ENCODE measurements at places on chromosomes 12 and 14.

GRCh38 chr12:75837700-75838099, 193.9 kb downstream of the PHLDA1 start:
- no peak for DNase-seq

DNA sequence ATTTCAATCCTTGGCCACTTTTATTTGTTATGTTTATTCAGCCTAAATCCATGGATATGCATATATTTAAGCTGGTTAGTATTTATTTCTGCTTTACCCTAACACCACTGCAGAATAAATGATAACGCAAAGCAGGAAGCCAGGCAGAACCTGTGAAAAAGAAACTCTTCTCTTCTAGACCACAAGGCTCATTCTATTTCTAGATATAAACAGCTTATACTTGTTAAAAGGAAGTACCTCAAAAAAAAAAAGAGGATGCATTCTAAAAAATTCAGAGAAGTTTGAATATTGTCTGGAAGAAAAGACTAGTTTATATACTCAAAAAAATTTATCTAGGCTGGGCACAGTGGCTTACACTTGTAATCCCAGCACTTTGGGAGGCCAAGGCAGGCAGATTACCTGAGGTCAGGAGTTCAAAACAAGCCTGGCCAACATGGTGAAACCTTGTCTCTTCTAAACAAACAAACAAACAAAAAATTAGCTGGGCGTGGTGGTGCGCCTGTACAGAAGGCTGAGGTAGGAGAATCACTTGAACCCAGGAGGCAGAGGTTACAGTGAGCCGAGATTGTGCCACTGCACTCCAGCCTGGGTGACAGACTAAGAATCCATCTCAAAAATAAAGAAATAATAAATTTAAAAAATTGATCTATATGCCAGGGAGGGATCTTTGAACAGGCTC, 55.8 kb downstream of the GALNT4 start:
- DNase-seq = no peak

DNA sequence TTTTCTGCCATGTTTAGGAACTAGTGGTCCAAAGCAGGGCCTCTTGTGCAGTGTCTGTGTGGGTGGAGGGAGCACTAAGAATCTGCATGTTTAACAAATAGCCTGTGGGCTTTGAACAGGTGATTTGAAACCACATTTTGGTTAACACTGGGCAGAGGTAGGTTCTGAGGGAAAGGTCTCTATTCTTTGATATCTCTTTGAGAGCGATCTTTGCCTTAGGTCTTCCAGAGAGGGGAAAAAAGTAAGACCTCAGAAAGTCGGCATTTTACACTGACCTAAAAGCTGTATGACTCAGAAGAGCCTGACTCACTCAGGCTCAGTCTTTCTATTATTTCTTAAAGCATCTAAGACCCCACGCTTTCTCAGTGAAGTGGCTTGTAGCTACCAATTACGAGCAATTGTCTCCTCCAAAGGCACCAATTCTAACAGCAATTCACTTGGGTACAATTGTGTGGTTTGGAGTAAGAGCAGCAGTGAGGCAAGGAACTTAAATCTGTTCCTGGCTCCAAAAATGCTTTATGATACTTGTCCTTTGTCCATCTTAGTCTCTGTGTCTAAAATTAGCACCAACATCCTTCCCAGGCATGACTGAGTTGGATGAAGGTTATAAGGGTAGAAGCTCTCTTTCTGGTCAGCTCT, 8.8 kb downstream of the EIF2B2 start:
- no peak for DNase-seq

DNA sequence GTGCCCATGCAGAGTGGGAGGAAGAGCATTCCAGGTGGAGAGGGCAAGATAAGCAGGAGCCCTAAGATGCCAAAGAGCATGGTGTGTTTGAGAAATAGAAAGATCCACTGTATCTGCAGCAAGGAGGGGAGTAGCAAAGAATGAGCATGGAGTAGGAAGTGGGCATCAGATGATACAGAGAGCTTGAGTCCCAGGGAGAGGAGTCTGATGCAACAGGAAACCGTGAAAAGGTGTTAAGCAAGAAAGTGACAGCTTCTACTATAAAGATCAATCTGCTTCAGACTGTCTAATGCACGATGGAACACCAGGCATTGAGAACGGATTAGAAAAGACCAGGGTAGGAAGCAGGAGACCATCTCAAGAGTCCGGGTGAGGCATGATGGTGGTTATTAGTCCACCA, 12.3 kb upstream of the GPRC5D start:
- DNase-seq = no peak

GRCh38 chr14:93107453-93107852, 8.3 kb downstream of the ITPK1 start:
- DNase-seq = no peak

DNA sequence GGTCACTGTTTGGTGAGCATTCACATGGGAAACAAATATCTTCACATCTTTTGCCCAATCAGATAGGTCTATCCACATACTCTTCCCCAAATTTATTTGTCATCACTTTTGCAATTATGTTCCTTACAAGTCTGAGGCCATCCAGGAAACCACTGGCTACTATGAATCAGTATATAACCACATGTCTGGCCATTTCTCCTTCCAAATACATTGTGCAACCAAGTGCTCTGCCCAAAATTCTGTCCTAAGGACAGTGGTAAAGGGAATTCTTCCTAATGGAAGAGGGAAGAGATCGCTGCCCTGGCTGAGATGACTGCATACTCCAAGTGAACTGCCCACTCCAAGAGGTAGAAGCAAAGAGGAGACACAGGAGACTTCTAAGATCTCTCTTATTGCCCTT, 148.9 kb upstream of the MAX start:
- no peak for DNase-seq

GRCh38 chr14:69580009-69580577, 5.4 kb upstream of the CCDC177 start:
- DNase-seq = no peak

- no peak for DNase-seq
Observed at GRCh38 chr12:20398686-20399085, 30.3 kb downstream of the PDE3A start.

GRCh38 chr12:59193476-59194050, 273.3 kb upstream of the LRIG3 start:
- DNase-seq = no peak

GRCh38 chr12:22935090-22935489, 310.1 kb downstream of the ETNK1 start:
- DNase-seq = no peak

GRCh38 chr14:37844614-37845013, 249.2 kb downstream of the TTC6 start:
- no peak for DNase-seq

DNA sequence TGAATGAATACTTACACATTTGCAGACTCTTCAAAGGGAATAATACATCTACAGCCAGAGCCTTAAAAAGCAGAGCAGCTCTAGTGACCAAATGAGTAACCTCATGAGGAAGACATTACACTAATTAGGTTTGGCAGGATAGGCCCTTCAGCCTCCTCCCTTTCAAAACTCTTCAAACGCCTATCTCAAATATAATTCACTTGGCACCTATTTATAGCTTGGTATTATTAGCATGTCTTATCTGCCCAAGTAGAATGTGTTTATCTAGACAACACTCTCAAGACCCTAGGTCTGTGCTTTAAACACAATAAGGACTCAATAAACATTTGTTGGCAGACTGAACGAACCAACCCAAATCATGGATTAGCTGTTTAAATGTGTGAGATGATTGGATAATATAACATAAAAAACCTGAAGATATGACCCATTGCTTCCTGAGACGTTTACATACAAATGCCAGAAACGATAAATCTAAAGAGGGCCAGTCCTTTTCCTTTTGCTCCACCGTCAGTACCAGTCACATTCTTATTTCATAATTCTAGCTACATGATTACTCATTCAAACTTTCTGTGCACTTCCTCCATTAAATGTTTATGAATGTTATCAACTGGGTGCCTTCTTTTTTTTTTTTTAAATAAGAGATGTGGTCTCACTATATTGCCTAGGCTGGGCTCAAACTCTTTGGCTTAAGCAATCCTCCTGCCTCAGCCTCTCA, 123.3 kb downstream of the CEP83 start:
- DNase-seq = no peak

GRCh38 chr12:113083863-113084435, 27.4 kb downstream of the DTX1 start:
- no peak for DNase-seq

DNA sequence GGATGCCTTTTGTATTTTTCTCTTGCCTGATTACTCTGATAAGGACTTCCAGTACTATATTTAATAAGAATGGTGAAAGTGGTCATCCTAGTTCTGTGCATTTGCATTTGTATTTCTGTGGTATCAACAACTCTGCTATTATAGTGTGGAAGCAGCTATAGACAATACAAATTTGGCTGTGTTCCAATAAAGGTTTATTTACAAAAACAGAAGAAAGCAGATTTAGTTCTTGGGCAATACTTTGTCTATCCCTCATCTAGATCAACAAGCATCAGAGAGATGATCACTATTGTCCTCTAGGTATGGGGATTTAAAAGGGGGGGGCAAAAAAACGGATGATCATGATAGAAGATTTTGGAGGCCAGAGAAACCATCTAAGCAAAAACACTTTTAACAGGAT, 19.1 kb upstream of the BTG1 start:
- DNase-seq = no peak

- no peak for DNase-seq
Observed at GRCh38 chr14:63551332-63551731, 8.2 kb upstream of the PPP2R5E start.

GRCh38 chr14:98916476-98916875, 355.5 kb downstream of the BCL11B start:
- DNase-seq = no peak

GRCh38 chr14:52052288-52052943, 16.4 kb downstream of the NID2 start:
- no peak for DNase-seq

- DNase-seq = no peak
Observed at GRCh38 chr14:63039866-63040265, 5.4 kb downstream of the KCNH5 start.

GRCh38 chr12:13161172-13161571, 35.4 kb upstream of the EMP1 start:
- no peak for DNase-seq

GRCh38 chr14:61703342-61704129, 8.2 kb downstream of the HIF1A start:
- no peak for DNase-seq

DNA sequence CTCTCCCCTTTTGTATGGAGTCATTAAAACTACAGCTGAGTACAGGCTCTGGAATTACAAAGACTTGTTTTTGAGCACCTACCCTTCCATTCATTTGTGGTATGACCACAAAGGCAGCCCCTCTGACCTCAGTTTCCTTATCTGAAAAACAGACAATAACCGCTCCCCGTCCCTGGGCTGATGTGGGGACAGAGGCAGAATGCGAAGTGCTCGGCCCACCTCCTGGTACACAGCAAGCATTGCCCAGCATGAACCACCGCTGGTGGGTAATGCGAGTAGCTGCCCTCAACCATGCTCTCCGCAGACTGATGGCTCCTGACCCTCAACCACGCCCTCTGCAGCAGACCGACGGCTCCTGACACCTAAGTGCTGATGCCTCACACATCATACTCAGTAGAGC, 22.4 kb downstream of the P2RX2 start:
- no peak for DNase-seq

DNA sequence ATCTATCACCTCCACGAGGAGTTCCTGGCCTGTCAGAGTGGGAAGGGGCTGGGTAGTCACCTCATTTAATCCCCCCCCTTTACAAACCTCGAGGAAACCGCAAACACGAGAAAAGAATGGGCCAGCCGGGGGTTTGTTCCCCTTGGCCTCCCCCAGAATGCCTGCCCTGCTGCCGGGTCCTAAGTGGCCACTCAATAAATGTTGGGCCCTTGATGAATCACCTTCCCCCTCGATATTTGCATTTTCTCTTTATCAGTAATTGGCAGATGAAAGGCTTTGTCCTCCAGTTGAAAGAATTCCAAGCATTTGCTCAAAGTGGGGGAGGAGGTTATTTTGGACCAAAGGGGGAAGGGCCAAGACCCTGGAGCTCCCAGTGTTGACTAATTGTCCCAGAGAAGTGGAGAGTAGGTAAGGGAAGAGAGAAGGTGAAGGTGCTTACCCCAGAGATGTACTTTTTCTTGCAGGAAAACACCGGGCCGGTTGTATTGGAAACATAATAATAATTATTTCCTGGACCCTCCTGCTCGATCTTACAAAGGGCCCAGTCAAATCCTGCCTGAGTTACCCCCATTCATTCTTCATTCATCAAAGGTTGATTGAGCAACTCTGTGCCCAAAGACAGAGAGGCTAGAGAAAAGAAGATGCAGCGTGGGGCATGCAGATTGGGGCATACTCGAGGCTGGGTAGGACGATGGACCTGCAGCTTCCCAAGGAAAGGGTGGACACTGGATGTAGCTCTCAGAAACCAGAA, 1.9 kb upstream of the KDM2B start:
- DNase-seq = no peak

- DNase-seq = no peak
Observed at GRCh38 chr14:60566101-60566500, 57.2 kb downstream of the SIX6 start.

- DNase-seq = peak; percentile 42
Observed at GRCh38 chr12:13211859-13212664, 15.5 kb downstream of the EMP1 start.

- DNase-seq = no peak
Observed at GRCh38 chr12:71710276-71711125, 24.6 kb downstream of the TMEM19 start.

DNA sequence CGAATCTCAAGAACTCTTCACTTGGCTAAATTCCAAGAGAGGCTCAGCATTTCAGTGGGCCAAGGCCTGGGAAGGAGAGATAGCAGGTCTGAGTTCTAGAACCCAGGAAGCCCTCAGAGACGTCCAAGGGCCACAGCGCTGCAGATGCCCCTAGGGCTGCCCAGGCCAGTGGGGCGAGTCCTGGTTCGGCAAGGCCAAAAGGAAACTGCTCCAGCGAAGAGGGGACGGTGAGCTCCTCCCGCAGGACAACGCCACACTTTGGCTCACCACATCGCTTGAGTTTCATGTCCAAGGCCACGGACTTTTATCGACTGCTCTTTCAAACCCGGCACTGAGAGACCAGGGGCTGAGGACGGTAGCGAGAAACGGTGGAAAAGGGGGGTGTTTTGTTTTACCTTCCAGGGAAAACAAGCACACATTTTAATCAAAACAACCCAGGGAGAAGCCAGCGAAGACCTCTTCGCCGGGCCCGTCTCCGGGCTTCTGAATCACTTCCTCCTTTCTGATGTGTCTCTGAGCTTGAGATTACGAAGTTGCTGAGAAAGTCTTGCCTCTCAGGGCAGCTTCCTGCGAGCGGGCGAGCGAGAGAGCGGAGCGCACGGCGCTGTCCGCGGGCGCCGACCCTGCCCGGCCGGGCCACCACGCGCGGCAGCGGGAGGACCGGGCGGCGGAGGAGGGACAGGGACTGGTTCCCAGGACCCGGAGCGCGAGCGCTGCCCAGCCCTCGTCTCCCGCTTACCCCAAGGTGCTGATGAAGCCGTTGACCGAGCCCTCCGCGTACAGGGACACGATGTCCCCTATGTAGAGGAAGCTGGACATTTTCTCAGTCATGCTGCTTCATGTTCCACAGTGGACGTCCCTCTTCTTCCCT, 808 bp downstream of the ITPR2 start:
- peak; percentile 28 for DNase-seq

GRCh38 chr12:32612658-32613614, 66.2 kb upstream of the DNM1L start:
- DNase-seq = no peak

GRCh38 chr12:106213662-106214061, 34.2 kb downstream of the CKAP4 start:
- no peak for DNase-seq

All from stimulated activated CD8-positive, alpha-beta memory T cell treated with anti-CD3 and anti-CD28 coated beads, Interleukin-4, amount 100 ng/mL, for 4 hours (primary cell).